RPMI8226 (cell line): ENCODE measurements at places on chromosomes 7 and 10.

GRCh38 chr10:16592378-16592777, 70.7 kb upstream of the C1QL3 start:
- DNase-seq, result no peak

GRCh38 chr10:34166823-34167222, 648.3 kb downstream of the PARD3 start:
- DNase-seq, result no peak

DNA sequence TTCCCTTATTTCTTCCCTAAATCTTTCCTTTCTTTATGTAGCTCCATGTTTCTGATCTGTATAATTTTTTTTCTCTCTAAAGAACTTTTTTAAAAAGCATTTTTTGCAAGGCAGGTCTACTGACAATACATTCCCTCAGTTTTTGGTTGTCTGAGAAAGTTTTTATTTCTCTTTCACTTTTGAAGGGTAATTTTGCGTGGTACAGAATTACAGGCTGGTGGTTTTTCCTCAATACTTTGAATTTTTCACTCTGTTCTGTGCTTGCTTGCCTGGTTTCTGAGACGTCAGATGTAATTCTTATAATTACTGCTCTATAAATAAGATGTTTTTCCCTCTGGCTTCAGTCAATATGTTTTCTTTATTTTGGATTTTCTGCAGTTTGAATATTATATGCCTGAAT, 205.4 kb upstream of the VSTM2A start:
- DNase-seq, result no peak

GRCh38 chr7:105337529-105337928, 51.2 kb downstream of the SRPK2 start:
- no peak for DNase-seq

- peak; percentile 24 for DNase-seq
Observed at GRCh38 chr7:108442039-108442568, 14.1 kb downstream of the NRCAM start.

- no peak for DNase-seq
Observed at GRCh38 chr10:1198453-1199344, 142.5 kb downstream of the WDR37 start.
